Hematopoietic multipotent progenitor cell treated with erythropoietin and hydrocortisone succinate and interleukin-3 and kit ligand, for 6 days (in vitro differentiated cells): ENCODE measurements at places on chromosomes 16 and 17.
A peak's percentile ranks its signal among the peaks of the same experiment; 100 is the strongest.

- DNase-seq, result no peak
These were observed 772 bp upstream of the PHAF1 start for GRCh38 chr16:67108931-67109406.

DNA sequence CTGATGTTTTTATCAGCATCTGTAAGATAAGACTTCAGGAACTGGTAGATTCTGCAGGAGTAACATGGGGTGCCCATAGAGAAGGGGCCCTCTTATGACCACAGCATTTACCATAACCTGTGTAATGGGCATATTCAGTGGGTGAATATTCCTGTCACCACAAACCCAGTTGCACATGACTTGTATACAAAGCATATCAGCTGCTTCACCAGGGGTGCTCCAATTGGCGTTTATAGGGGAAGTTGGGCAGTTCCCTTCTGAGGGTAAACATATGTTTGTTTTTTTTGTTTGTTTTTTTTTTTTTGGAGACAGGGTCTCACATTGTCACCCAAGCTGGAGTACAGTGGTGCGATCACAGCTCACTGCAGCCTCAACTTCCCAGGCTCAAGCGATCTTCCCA, 11.5 kb upstream of the ZG16 start:
- no peak for DNase-seq

GRCh38 chr17:8632061-8632460, 1.5 kb upstream of the MYH10 start:
- DNase-seq, result no peak

DNA sequence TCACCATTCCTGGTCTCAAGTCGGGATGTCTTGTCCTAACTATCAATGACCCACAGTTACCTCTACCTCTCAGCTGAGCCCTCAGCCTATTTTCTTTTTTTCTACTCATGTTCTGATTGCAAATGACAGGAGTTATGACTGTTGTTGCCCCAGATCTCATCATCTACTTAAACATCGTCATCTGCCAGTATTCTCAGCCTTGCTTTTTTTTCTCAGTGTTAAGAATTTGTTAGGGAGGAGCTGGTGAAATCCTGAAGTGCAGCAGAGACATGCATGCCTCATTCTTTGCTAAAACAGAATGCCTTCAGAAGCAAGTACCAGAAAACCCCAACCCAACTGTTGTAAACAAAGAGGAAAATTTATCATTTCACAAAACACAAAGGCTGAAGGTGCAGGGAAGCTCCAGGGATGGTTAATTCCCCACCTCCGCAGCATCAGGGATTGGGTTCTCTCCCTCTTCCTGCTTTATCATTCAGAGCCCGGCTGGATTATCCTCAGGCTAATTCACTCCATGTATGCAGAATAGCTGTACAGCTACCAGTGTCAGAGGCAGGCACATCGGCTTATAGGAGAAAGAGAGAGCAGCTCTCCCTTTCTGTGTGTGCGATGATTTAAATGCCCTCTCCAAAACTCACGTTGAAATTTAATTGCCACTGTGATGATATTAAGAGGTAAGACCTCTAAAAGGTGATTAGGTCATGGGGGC, 540.8 kb upstream of the HSBP1 start:
- DNase-seq, result no peak

DNA sequence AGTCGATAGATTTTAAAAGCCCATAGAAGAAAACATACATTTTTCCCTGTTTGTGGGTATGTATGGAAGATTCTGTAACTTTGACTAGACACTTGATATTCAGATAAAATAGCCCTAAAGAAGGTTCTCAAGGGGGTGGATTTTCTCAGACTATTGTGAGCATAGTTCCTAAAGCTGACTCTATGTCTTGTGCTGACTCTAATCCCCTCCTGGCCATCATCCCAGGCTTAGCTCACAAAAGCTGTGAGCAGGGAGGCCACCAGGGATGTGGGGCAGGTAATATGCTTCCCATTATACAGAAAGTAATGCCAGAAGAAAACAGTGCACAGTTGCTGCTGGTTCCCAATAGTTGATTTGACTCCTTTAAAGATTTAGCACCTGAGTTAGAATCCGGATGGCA, 32.0 kb downstream of the CDH13 start:
- DNase-seq, result no peak

- peak; percentile 42 for DNase-seq
These were observed 92.8 kb downstream of the KATNIP start for GRCh38 chr16:27642756-27643155.

DNA sequence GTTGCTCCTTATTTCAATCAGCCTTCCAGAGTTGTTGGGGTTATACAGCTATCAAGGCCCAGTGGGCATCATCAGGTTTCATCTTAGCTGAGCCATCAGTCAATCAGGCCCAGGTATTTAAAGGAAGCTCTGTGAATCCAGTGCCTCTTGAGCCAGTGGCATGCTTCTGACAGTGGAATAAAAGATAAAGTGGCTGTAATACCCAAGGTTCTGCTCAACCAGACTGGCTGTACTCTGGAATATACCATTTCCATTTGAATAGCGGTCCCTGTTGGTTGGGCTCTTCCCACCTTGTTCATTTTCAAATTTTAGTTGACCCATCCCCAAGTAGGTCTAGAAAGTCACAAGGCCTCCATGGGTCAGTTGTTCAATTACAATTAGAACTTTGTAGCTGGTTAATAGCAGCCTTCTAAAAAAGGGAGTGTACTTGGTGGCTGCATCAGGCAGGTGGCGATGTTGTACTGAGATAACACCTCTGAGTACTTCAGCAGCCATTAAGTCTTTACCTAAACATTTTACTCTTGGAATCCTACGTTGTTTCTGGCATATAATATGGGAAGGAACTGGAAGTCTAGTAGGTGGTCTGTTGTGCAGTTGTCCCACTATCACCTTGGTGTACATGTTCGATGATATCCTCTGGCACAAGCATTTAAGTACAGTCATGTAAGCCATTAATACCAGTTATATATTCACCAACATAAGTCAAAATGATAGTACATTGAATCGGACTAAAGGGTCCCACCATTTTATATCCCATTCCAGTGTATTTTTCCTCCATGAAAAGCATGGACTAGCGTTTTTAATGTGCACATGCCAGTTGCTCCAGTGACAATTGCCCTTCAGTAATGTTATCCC, 294.1 kb downstream of the BCAS3 start:
- peak; percentile 74 for DNase-seq

- DNase-seq, result no peak
These were observed 87.2 kb upstream of the CACNG5 start for GRCh38 chr17:66747578-66748275.

DNA sequence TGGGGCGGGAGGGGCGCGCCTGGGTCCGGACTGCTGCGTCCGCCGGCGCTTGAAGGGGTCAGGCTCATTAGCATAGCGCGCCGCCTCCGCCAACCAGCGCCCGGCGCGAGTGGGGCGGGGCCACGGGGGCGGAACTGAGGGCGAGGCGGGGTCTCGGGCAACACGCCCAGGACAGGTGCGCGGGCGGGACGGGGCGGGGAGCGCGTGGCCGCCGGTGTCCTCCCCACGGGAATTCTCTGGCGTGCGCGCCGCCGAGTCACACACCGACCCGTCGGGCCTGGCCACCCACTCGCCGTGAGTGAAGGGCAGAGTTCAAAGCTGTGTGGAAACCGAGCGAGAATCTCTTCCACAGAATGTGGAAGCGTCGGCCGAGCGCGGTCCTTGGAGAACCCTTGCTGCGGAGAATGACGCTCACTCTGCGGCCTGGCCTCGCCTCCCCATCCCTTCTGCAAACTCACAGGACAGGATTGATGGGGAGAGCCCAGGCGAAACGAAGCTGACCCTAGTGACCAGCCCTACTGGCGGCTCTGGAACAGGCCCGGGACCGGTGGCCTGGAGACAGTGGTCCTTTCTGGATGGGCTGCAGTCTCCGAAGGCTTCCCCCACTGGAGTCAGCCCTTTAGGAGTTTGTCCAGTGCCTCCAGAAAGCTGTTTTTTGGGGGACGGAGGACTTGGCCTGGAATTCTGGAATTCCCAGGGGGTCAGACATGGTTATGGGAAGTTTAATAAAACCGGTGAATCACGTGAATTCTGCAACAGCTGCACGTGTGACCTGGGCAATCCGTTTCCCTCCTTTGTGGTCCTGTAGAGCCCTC, at the start of gene SNAI3:
SNAI3 (minus strand) TSS at position 69 of the 815 bp plus-strand sequence. CDS start 101 bp downstream, outside the sequence.
- peak; percentile 86 for DNase-seq

GRCh38 chr17:45441526-45442310, 9.0 kb upstream of the ARHGAP27 start:
- no peak for DNase-seq

DNA sequence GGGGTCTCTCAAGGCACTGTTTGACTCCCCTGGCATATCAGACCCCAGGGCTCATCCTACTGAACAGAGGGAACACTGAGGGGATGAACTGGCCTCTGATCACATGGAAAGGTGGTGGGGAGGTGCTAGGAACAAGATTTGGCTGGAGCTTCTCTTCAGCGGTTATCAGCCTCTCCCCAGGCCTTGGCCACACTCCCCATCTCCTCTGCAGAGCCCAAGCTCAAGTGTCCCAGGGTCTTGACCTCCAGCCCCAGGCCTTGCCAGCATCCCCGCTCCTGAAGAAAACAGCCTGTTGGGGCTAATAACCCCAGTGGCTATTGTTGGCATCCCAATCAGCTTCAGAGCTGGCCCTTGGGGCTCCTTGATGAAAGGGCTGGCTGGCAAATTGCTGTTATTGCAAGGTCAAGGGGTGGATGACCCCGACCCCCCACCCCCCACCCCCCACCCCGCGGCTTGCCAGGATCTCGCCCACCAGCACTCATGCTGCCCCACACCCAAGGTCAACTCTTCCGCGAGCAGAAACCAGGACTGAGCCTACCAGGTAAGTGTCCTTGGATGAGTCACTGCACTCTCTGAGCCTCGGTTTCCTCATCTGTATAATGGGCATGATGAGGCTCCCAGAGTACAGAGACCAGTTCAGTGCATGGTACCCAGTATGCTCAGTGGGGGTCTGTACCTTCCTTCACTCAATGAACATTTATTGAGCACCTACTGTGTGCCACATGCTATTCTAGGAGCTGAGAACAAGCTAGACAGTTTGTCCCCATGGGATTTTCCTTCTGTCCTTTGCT, 18.8 kb upstream of the FAM83G start:
- DNase-seq, result no peak

GRCh38 chr17:81142301-81143199, 22.8 kb upstream of the PVALEF start:
- DNase-seq, result peak; percentile 84

DNA sequence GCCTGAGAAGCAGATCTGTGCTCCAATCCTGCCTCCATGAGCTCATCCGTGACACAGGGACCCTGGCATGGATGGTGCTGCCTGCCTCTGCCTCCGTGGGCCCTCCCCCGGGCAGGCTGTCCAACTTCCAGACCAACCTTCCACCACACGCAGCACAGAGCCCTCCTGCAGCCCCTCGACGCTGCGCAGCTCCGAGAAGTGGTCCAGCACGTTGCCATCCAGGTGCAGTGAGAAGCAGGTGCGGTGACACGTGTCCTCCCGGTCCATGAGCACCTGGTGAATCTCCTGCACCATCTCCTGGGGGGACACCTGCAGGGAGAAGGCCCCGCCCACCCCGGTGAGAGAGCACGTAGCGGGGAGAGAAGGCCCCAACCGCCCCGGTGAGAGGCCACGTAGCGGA, 8.4 kb downstream of the CLUH start:
- DNase-seq, result no peak

- DNase-seq, result no peak
These were observed 119.8 kb downstream of the PRKCA start for GRCh38 chr17:66422186-66422585.

GRCh38 chr17:6657633-6658287, 6.2 kb downstream of the C17orf100 start:
- DNase-seq, result no peak

- DNase-seq, result no peak
These were observed 27.7 kb upstream of the CORO6 start for GRCh38 chr17:29650396-29650795.

GRCh38 chr16:86383488-86384262, 126.7 kb upstream of the FOXF1 start:
- DNase-seq, result peak; percentile 25

GRCh38 chr17:54749157-54749556, 151.5 kb upstream of the TOM1L1 start:
- DNase-seq, result no peak

- no peak for DNase-seq
These were observed 43.9 kb upstream of the ICAM2 start for GRCh38 chr17:64064331-64064730.

DNA sequence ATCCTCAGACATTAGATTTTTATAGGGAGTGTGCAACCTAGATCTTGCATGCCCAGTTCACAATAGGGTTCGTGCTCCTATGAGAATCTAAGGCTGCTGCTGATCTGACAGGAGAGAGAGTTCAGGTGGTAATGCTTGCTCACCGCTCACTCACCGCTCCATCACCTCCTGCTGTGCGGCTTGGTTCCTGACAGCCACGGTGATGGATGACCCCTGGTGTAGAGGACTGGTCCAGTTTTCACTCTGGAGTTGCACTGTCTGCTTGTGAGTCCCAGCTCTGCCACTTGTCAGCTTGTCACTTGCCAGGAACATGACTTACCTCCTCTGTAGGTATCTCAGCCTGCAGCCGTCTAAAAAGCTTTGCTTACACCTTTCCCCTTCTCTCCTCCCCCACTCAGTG, 214.6 kb downstream of the SNX29 start:
- DNase-seq, result no peak

DNA sequence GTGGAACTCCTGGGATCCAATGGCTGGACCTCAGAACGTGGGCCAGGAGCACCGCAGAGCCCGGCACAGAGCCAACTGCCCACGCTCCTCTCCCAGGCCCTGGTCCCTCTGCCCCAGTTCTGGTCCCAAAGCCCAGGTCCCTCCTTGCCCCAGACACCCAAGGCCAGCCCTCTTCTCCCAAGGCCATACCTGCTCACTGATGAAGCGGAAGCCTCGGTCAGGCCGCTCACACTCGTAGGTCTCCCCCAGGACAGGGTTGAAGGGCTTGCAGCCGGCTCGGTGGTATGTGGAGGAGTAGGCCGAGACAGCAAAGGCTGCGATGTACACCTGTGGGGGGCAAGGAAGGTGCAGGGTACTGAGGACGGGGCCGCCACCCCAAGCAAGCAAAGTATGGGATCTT, 8.5 kb downstream of the OSBPL7 start:
- no peak for DNase-seq

DNA sequence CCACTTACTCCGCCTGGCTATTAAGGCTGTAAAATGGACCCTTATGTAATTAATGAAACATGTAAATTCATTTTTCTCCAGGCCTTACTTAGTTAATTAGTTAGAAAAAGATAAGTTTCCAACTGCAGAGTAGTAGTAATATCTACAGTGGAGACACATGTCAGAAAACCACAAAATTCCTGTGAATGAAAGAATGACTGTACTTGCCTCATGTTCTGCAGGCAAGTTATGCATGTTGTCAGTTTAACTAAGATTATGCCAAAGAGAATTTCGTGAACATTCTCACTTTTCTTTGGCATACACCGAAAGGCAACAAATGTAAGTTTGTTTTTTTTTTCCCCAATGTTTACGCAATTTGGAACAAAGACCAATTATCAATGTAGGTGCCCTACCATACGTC, 16.8 kb upstream of the CCL1 start:
- peak; percentile 49 for DNase-seq

GRCh38 chr17:61583242-61583641, 7.8 kb downstream of the NACA2 start:
- DNase-seq, result peak; percentile 67

DNA sequence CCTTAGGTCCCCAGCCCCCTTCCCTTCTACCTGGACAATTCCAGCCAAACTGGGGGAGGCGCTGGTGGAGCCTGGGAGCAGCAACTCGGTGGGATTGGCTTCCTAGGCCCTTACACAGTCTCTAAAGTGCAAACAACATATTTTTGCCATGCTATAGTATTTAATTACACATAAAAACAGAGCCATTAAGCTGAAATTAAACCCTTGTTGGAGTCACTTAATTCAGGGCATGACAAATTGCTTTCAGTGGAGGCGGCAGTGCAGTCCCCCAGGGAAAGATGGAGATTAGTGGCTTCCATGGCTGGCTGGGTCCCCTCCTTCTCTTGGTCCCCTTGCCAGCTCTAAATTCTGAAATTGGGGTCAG, 17.3 kb downstream of the IGFBP4 start:
- no peak for DNase-seq
